ENCODE measurements at places on chromosomes 16 and 17.
A peak's percentile ranks its signal among the peaks of the same experiment; 100 is the strongest.

- no peak for DNase-seq
Observed at GRCh38 chr17:37787055-37787757, 42.3 kb upstream of the HNF1B start.

DNA sequence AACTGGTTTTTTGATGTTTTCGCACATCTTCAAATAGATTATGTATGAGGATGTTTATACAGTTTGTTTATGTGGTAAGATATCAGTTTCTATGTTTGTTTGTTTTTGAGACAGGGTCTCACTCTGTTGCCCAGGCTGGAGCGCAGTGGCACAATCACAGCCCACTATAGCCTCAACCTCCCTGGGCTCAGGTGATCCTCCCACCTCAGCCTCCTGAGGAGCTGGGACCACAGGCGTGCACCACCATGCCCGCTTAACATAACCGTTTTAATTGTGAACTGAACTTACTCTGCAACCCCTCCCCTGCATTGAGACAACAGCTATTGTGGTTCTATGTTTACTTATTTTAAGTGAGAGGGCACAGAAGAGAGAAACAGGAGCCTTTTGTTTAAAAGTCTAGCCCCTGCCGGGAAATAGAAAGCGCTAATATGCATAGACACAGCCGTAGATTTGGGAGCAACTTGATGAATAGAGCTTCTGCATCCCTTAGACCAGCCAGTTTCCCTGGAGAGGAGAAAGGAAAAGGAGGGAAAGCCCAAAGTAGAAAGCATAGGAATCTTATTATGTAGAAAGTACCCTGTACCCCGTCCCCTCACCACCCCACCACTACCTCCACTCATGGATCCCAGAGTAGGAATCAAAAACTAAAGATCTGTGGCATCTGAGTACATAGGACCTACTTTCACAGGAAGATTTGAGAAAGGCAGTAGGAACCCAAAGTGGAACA, 19.6 kb upstream of the APPBP2 start:
- DNase-seq: no peak

DNA sequence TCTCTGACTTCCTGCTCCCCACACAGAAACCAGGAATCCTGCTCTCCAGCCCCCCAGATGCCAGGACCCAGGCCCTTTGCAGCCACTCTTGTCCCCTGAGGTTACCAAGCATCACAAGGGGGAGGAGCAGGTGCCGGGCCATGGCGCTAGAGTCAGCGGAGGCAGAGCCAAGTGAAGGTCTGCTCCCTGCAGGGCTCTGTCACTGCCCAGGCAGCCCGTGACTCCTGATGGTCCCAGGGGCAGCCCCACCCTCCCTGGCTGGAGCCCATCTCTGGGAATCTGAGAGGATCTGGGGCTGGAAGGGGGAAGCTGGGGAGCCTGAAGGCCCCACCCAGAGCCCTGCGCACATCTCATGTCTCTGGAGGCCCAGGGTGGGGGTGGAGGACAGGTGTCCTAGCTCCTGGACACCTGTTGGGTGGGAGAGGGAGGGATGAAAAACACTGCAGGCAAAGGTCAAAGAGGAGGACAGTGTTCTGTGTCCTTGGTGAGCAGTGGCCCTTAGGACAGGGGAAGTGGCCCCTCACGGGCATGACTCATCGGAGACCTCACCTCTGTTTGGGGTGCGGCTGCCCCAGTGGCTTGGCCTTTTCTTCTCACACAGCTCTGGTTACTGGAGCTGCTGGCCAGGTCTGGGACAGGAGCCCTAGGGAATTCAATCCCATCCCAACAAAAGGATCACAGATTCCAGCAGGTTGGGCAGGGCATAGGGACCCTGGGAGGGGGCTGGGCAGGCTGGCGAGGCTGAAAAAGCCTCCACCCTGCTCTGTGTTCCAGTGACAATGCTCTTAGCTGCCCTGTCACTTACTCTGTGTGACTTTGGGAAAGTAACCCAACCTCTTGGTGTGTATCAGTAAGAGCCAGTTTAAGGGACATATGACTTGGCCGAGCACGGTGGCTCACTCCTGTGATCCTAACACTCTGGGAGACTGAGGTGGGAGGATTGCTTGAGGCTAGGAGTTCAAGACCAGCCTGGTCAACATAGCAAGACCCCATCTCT, at the start of gene PRSS36:
TSS of gene PRSS36 (minus strand) at position 173 of the 997 bp plus-strand sequence. CDS start at position 142, 31 bp downstream.
- DNase-seq: no peak

DNA sequence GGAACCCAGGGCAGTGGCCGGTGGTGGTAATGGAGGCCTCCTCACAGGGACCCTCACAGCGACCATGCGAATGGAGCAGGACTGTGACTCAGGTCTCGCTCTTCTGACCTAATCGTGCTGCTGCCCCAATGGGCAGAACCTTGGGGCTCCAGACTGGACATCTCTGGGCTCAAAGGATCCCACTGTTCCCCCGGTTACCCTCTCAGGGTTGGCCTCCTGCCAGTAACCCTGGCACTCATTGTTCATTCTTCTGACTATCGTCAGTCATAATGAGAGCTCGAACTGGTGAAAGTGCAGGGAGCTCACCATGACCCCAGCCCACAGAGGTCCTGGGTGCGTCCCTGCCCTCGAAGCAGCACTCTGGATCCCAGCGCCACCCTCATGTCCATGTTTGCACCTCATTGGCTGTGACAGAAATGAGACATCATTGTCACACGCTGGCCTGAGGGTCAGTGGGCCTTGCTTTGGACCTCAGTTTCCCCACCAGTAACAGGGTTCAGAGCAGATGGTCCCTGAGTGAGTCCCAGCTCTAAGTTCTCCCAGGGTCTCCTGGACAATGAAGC, 4.0 kb upstream of the NPRL3 start:
- DNase-seq: no peak

- no peak for DNase-seq
Observed at GRCh38 chr17:73257516-73257915, 4.2 kb downstream of the CPSF4L start.

- peak; percentile 58 for DNase-seq
Observed at GRCh38 chr17:7478276-7479212, 887 bp downstream of the ZBTB4 start.

DNA sequence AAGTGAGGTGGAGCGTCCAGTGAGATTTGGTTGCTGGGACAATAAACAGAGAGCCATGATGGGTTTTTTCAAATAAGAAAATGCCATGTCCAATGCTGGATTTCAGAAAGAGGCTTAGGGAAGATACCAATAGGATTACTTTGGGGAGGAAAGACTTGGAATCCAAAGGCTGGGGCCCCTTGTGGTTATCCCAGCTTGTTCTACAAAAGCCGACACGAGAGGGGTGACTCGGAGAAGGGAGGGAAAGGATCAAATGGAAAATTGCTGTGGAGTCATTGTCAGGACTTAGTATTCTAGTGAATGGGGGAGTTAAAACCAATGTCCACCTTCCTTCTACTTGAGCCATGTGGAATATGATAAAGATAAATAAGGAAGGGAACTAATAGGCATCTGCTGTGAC, 305.5 kb downstream of the SOX9 start:
- DNase-seq: no peak

DNA sequence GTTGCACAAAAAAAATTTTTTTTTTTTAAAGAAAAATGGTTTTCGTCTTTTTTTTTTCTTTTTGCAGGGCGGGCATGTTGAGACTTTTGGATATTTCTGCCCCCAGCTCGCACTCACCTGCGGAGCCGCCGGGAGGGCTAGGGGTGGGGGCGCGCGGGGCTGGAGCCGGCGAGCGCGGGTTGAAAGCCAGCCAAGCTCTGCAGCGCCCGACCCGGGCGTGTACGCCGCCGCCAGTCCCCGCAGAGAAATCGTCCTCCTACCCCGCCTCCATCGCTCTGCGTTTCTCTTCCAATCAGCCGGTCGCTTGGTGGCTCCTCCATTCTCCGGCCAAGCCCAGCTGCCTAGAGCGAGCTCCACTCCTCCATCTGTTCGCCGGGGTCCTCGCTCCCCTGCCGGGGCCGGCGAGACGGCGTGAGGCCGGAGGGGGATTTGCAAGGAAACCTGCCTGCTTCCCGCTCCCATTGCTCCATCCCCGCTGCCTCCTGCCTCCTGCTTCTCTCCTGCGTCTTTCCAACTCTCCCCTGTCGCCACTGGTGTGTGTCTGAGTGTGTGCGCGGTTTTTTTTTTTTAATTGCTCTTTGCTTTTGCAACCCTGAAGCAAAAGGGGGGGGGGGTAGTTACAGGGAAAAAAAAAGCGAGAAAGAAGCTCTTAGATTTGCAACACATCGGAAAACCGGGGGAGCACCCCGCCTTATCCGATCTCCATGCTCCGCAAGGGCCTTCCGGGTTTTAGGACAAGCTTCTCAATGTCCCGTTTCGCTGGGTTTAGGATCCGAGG, 1.8 kb upstream of the UBTF start:
- DNase-seq: peak; percentile 73

GRCh38 chr17:82915757-82916027, 75.9 kb upstream of the ZNF750 start:
- no peak for DNase-seq

GRCh38 chr16:56073508-56073907, 117.8 kb upstream of the GNAO1 start:
- no peak for DNase-seq

- no peak for DNase-seq
Observed at GRCh38 chr17:77478281-77478680, 337.5 kb downstream of the SEC14L1 start.

DNA sequence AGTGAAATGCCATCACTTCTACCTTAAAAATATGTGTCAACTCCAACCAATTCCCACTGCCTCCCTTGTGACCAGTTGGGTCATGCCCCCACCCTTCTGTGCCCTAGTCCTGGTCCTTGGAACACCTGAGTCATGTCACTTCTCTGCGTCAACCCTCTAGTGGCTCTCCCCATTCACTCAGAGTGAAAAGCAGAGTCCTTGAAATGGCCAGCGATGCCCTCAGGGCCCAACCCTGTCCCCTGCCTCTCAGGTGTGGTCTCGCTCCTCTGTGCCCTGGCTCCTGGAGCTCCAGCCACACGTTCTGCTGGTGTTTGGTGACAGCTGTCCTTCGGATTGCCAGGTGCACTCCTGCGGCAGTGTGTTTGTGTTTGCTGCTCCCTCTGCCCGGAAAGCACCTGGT, 89.2 kb downstream of the SPECC1 start:
- DNase-seq: no peak

- DNase-seq: no peak
Observed at GRCh38 chr17:72239548-72239947, 118.7 kb downstream of the SOX9 start.

- no peak for DNase-seq
Observed at GRCh38 chr17:41796121-41796895, 9.8 kb upstream of the JUP start.

GRCh38 chr17:75131278-75132017, at the start of gene NT5C:
NT5C (minus strand) TSS chr17:75131742; CDS start chr17:75131707, 35 bp downstream.
- peak; percentile 84 for DNase-seq

- no peak for DNase-seq
Observed at GRCh38 chr17:1713160-1713877, 3.1 kb upstream of the TLCD2 start.

DNA sequence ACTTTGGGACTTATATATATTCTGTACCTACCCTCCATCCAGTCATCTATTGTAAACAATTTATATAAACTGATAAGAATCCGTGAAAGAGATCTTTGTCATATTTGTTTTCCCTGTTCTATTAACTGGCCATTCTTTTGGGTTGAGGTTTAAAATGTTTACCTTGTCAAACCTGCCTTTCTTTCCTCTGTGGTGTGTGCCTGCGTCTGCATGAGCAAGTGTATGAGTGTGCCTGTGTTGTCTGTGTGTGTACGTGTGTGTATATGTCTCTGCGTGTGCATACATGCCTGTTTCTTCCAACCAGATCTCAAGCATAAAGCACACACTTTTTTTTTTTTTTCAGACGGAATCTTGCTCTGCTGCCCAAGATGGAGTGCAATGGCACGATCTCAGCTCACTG, 201.5 kb downstream of the C16orf95 start:
- no peak for DNase-seq

GRCh38 chr17:80067393-80067986, 31.0 kb downstream of the CCDC40 start:
- no peak for DNase-seq

- peak; percentile 39 for DNase-seq
Observed at GRCh38 chr16:87661561-87661960, 59.3 kb downstream of the JPH3 start.

- no peak for DNase-seq
Observed at GRCh38 chr16:56195151-56195550, 3.9 kb downstream of the GNAO1 start.

GRCh38 chr17:49602783-49603182, 27.1 kb downstream of the NXPH3 start:
- no peak for DNase-seq

GRCh38 chr17:1736348-1737281, 6.1 kb upstream of the SERPINF2 start:
- DNase-seq: peak; percentile 75

- DNase-seq: no peak
Observed at GRCh38 chr17:68293490-68294195, 2.3 kb downstream of the ARSG start.

- DNase-seq: peak; percentile 13
Observed at GRCh38 chr17:20154286-20155000, 145.3 kb downstream of the SPECC1 start.

- DNase-seq: no peak
Observed at GRCh38 chr16:83351846-83352245, 455.9 kb upstream of the HSBP1 start.

GRCh38 chr17:77028900-77029299, 111.9 kb upstream of the SEC14L1 start:
- DNase-seq: no peak

DNA sequence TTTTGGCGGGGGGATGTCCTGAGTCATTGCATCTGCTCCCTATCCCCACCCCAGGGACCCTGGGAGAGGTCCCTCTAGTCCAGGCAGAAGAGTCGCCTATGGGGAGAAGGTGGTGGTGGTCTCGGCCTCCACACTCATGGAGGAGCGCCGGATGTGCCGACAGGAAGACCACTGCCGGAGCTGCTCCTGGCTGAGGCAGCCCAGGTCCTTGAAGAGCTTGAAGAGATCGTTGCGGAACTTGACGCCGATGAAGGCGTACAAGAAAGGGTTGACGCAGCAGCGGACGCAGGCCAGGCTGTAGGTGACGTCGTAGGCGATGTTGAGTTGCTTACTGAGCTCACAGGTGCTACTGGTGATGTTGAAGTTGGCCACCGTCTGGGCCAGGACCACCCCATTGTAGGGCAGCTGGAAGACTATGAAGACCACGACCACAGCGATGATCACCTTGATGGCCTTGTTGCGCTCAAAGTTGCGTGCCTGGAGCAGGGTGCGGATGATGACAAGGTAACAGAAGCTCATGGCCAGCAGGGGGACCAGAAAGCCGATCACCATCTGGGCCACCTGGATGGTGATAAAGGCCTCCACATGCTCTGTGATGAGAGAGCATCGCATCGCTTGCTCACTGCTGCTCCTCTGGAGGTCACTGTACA, 10.5 kb downstream of the CCR7 start:
- DNase-seq: no peak

Data from activated CD4-positive, alpha-beta T cell treated with anti-CD3 and anti-CD28 coated beads, Interleukin-2, amount 50 U/mL, for 48 hours (primary cell).